ENCODE measurements at places on chromosomes 3 and 15. TPM values are rescaled to one million over a fixed set of nuclear protein-coding genes. Genes with fewer than 3 reads are reported as not detected.

The TUSC7 gene
- total RNA-seq = not detected

The PATL2 gene
- total RNA-seq = not detected

DNA sequence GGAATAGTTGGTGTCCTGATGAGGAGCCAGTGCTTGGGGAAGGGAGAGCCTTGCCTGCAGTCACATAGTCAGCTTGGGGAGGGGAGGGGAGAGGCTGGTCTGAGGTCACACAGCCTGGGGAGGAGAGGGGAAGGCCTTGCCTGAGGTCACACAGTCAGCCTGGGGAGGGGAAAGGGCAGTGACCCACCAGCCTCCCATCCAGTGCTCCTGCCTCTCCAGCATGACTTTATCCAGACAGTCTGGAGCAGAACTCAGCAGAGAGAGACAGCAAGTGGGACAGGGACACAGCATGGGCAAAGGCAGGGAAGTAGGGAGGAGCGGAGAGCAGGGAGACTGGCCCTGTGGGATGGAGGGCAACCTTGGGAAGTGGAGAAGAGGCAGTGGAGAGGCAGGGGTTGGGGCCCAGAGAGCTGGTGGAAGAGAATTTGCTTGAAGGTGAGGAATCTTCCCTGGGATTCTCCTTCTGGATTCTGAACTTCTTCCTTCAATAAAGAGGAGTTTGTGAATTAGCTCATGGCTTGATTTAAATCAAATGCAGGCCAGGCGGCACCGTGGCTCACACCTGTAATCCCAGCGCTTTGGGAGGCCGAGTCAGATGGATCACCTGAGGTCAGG, 64.5 kb downstream of the CORO2B start:
- DNase-seq = no peak

- DNase-seq = peak; percentile 42
Observed at GRCh38 chr3:70108072-70108471, 108.5 kb downstream of the SAMMSON start.

DNA sequence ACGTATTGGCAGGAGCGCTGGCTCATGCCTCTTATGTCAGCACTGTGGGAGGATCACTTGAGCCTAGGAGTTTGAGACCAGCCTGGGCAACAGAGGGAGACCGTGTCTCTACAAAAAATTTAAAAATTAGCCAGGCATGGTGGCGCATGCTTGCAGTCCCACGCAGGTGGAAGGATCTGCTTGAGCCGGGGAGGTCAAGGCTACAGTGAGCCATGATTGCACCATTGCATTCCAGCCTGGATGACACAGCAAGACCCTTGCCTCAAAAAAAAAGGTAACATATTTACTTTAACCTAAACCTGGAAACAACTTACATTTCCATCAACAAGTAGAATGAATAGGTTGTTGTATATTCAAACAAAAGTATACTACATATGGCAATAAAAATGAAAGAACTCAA, 78.1 kb downstream of the HERC2 start:
- DNase-seq = no peak

DNA sequence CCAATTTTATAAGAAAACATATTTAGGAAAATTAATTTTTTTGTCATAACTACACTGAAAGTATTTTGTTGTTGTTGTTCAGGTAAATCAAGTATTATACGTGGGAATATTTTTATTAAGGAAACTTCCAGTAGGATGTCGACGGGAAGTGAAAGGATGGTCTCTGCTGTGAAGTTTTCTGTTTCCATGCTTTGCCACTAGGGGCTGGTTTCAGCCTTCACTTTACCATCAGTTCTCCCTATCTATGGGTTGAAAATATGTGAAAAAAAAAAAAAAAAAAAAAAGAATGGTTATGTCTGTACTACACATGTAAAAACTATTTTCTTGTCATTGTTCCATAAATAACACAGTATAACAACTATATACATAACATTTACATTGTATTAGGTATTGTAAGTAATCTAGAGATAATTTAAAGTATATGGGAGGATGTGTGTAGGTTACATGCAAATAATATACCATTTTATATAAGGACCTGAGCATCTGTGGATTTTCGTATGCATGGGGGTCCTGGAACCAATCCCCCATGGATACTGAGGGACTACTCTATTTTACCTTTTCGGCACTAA, 136.7 kb downstream of the SMAD6 start:
- no peak for DNase-seq

Data from stomach (tissue), 19 donors.